HS-27A (cell line): ENCODE measurements at places on chromosomes 16 and 17.

DNA sequence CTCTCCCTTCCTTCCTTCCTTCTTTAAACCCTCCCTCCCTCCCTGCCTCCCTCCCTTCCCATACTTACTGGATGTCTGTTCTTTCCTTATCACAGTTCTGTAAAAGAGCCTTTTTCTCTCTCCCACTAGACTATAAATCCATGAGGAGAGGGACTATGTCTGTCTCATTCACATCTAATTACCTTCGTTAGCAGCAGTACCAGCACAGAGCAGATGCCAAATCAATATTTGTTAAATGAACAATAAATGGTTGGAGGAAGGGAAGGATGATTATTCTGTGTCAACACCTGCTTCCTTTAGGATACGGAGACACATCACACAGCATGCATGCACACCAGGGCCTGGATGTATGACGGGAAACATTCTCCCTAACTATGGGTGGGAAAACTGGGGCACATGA is 94.2 kb downstream of the DNAH3 start:
- DNase-seq = no peak

DNA sequence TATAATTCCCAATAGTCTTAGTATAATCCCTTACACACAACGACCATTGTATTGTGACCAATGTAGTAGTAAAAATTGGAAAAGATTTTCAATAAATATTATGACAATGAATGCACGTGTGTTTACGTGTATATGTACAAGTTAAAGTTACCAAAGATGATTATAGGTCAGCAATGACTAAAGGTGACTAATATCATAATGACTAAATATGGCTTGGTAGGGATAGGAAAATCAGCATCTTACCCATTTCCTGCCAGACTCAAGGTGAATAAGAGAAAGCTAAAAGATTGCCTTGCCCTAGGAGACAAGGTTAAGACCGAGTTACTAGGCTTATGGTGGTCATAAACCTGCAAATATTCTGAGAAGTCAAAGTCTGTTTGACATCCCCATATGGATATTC is 34.4 kb downstream of the CPD start:
- no peak for DNase-seq

GRCh38 chr17:78228176-78228575 is 3.3 kb upstream of the TMEM235 start:
- DNase-seq = no peak

- no peak for DNase-seq
Observed at GRCh38 chr17:50893183-50893993, 27.2 kb upstream of the TOB1 start.

DNA sequence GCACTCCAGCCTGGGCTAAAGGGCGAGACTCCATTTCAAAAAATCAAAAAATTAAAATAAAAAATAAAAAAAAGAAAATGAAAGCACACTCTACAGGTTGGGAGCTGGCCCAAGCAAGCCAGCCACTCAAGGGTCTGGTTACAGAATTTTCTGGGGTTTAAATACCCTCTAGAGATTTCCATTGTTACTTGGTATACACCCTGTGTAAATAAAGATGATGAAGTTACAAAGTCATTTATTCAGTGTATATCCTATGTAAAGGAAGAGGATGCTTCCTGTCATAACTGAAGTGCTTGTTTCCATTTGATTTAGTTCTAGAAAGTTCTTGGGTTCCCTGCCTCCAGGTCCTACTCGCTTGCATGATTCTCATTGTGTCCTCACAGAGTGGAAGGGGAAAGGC is 79.9 kb upstream of the C17orf78 start:
- DNase-seq = no peak

- no peak for DNase-seq
Observed at GRCh38 chr17:571224-571623, 143.4 kb downstream of the VPS53 start.

DNA sequence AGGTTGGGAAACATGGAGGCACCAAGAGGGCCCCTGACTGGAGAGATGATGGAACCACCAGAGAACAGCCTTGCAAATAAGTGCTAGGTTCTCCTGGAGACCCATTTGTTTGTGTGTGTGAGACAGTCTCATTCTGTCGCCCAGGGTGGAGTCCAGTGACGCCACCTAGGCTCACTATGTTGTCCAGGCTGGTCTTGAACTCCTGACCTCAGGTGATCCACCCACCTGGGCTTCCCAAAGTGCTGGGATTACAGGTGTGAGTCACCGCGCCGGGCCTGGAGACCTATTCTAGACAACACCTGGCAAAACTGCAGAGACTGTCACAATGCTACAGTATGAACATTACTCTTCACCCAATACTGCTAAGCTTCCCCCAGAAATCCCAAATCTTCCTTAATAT is 1.5 kb downstream of the NPLOC4 start:
- DNase-seq = no peak

GRCh38 chr17:40839194-40839593 is 16.8 kb upstream of the KRT10 start:
- no peak for DNase-seq

GRCh38 chr16:66364117-66364958 is 2.2 kb upstream of the CDH5 start:
- no peak for DNase-seq

DNA sequence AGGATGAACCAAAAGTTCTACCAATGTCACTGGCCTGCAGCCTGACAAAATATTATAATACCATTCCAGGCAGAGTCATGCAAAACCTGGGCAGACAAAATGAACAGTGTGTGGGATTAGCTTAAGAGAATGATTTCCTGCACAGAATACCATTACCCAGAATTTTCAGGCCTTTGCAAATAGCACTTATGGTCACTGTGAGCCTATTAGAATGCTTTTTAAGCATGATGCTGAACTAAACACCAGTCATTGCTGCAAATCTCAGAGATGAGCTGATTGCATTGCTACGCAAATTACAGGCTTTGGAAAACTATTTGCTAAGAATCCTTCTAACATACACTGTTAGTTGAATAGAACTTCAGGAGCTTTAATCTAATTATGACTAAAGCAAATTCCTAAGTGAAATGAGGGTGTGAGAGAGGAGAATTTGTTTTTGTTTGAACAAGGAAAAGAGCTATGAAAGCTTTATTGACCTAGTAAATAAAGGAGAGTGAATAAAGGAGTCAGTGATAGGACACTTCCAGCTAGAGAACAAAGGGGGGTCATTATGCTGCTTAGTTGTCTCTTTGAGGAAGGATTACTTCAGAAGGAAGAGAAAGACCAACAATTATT is 398.8 kb downstream of the HS3ST3B1 start:
- DNase-seq = no peak

DNA sequence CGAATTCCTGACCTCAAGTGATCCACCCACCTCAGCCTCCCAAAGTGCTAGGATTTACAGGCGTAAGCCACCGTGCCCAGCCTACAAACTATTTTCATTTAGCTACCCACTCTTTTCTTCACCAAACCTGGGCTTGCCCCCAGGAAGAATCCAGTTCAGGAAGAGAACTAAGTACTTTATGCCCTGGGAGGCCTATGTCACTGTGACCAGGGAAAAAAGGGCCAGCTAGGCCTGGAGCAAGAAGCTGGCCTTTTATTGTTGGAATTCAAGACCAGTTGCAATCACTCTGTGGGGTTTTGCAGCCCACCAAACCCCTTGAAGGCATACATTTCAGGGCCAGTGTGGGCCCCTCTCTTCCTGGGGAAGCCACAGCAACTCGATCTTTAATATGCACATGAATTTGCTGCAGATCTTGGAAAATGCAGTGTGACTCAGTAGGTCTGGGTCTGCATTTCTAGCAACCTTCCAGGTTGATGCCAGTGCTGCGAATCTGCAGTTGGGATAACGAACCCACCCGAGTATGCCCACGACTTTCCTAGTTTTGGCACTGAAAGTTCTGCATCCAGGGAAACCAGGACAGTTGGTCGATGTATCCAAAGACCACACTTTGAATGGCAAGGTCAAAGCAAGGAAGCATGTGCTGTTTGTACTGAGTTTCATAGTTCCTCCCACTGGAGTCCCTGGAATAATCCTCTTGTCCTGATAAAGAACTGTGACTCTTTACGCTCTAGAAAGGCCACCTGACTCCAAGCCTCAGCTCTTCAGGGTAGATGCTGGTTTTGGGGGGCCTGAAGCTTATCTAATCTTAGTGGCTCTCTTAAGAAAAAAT is 7.2 kb upstream of the MRPS23 start:
- DNase-seq = no peak

GRCh38 chr17:29401258-29401657 is 11.1 kb downstream of the TAOK1 start:
- DNase-seq = no peak

DNA sequence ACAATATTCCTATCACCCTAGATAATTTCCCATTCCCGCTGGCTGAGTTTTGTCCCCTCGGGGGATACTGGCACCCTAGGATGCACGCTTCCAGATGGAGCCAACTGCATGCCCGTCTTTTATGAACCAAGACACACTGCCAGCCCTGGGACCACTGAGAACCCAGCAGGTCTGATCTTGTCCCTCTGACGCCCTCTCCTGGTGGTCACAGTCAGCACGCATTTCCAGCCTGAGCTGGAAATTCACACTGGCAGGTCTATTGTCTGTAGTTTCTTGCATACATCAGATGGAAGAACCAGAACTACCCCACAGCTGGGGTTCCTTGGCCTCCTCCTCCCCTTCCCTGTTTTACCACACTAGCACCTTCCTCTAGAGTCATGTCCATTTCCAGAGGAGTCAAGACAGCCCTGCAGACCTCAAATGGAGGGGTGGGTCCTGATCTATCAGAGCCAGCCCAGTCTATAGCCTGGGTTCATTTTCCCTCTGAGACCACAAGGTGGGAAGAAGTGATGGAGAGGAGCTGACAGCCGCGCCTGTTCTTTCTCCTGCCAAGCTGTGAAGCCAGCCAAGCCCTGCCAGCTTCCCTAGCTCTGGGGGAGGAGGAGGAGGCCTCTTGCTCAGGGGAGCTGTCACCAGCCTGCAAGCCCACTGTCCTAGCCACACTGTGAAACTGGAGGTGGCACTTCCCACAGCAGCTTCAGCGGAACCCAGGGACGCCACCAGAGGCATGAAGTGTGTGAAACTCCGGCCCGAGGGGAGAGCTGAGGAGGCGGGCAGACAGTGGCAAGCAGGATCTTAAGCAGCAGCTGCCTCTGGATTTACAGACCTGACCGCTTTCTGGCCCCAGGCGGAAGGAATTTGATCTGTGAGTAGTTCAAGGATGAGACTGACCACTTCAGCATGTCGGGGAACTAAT is 29.3 kb downstream of the MXRA7 start:
- no peak for DNase-seq

GRCh38 chr17:74444406-74444805 is 12.5 kb downstream of the GPRC5C start:
- DNase-seq = no peak

- DNase-seq = no peak
Observed at GRCh38 chr17:37430051-37430627, 23.5 kb downstream of the TADA2A start.

DNA sequence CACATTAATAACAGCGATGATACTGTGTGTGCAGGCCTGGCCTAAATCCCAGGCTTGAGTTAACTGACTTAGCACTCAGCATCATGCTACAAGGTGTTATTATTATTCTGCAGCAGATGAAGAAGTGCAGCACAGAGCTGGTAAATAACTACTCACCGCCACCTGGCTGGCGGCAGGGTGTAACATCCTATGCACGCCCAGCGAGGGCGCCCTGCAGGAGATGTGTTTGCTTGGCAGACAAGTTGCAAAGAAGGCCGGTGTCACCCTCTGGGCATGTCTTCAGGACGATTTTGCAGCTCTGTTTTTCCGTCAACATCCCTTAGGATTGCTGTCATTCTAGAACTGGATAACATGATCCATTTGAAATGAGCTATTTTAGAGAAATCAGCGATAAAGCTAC is 30.1 kb downstream of the DNAH9 start:
- no peak for DNase-seq

DNA sequence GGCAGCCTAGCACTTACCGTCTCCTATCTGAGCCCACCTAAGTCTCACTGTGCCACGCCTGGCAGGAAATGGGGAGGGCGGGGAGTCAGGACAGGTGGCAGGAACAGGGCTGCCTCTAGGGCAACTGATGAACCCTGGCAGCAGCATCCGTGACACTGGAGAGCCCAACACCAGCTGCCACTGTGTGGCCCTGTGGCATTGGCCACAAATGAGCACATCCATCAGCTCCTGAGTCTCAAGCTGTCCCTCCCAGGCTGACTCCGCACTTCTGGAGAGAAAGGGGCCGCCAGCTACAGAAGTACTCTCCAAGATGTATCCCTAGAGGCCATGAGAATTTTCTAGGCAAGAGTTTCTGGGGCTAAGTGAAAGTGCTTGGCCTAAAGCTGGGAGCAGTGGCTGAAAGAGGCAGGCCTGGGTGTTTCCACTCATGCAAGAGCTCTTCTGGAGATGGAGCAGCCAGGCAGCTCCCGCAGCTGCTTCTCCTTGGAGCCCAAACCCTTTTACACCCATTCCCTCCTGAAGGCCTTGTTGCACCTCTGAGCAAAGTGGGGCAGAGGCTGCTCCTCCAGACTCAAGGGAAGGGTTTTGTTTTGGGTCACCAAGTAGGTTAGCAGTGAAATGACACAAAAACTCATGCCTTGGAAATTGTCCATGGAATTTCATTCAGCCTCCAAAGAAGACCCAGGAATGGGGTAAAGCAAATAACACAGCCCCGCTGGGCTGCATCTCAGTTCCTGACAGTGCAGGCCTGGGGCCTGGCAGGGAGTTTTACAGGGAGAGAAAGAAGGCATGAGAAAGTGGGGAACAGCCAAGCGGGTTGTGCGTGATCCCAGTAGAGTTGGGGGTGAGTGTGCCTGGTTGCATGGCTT is 25.8 kb downstream of the PEMT start:
- DNase-seq = no peak

DNA sequence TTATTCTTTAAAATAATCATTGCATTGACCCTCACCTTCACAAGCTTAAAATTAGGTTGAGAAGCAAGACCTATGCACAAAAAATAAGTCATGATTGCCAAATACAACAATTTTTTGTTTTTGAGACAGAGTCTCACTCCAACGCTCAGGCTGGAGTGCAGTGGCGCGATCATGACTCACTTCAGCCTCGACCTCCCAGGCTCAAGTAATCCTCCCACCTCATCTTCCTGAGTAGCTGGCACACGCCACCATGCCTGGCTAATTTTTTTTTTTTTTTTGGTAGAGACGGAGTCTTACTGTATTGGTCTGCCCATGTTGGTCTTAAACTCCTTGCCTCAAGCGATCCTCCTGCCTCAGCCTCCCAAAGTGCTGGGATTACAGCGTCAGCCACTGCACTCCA is 24.2 kb downstream of the ZNF652 start:
- no peak for DNase-seq

DNA sequence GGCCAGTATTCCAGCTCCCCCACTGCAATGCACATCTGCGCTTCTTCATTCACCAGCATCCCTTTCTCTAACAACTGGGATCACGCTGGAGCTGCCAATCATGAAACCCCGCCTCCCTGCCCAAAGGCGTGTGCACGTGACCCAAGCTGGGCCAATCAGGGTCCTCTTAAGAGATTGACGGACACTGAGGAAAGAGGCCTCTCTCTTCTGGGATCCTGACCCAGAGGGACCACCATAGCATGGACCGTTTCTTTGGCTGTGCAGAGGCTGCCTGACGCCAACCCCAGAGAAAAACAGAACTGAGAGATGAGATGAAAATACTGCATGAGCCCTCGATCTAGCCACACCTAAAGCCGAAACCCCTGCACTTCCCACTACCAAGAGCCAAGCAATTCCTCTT is 32.0 kb downstream of the COTL1 start:
- DNase-seq = no peak
